ENCODE measurements at places on chromosomes 12 and 14. TPM values are rescaled to one million over a fixed set of nuclear protein-coding genes. Genes with fewer than 3 reads are reported as not detected.

TDRD9 gene
- 8.5 TPM for total RNA-seq

LRRC10 gene
- not detected for total RNA-seq

CRACR2A gene
- total RNA-seq: 7.9 TPM

DNA sequence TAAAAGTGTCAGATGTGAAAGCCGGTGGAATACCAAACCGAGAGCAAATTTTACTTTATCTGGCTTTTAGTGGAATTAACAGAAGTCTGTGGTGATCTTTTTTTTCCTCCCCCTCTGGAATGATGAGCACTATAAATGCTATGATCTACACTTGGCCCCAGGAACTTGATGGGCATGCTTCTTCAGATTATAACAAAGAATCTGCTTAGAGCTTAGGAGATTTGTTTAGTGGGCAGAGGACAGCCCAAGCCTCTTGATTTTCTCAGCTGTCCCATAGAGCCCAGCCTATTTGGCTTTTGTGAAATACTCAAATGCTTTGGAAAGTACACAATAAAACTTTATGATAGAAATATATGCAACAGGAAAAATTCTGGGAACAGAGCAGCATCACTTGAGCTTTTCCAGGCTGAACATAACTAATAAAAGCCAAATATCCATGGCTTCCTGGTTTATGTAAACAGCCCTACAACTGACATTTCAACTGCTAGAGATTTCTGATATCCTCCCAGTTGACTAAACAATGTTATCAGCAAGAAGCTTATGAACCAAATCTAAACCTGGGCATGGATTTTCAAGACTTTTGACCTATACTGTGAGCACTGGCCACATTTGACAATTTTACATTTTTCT is 149.6 kb downstream of the PLXNC1 start:
- no peak for DNase-seq

GRCh38 chr14:52240623-52241022 is 26.9 kb upstream of the PTGDR start:
- no peak for DNase-seq

- no peak for DNase-seq
Measured at GRCh38 chr14:53055003-53055402, 98.1 kb downstream of the DDHD1 start.

- no peak for DNase-seq
Measured at GRCh38 chr12:118689793-118690192, 291.5 kb upstream of the SRRM4 start.

- DNase-seq: no peak
Measured at GRCh38 chr14:102200690-102201352, 61.1 kb downstream of the WDR20 start.

DNA sequence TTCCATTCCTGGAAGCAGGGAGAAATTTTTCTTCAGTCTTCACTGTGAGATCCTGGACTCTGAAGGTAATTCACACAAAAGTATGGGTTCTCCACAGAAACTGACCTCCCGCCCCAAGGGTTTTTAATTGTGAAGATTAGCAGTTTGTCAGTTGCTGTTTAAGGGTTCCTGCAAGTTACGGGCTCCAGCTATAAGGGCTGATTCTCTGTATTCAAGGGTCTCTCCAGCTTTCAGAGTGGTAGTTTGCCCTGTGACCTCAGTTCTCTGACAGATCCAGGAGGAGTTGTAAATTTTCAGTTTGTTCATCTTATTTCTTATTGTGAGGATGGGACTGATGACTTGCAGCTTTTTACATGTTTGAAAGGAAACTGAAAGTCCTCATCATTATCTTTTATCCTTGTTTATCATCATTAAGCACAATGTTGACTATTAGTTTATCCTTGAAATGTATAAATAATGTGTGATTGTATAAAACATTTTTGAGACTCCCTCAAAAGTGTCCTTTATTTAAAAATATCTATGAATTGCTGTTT is 110.9 kb downstream of the SCAF11 start:
- DNase-seq: no peak

GRCh38 chr12:5611162-5611561 is 179.3 kb downstream of the NTF3 start:
- DNase-seq: no peak

DNA sequence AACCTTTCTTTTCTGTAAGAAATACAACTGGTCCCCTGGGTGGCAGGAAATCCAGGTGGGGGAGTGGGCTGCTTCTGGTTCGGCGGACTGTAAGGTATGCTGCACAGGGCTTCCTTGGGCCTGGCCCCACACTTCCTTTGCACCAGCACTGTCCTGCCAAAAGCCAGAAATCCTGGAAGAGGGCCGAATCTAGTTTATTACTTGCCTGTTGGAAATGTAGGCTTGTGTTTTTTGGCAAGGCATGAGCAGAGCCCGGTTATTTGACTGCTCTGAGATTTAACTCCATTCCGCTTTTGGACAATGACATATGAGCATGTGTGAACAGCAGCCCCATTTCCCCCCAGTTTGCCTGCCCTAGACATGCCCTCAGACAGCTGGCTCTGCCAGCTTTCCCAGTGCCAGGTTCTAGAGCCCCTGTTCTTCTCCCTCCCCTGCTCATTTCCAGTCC is 86.6 kb downstream of the BORCS5 start:
- no peak for DNase-seq

GRCh38 chr12:100171248-100171647 is 28.6 kb upstream of the BLTP3B start:
- no peak for DNase-seq

DNA sequence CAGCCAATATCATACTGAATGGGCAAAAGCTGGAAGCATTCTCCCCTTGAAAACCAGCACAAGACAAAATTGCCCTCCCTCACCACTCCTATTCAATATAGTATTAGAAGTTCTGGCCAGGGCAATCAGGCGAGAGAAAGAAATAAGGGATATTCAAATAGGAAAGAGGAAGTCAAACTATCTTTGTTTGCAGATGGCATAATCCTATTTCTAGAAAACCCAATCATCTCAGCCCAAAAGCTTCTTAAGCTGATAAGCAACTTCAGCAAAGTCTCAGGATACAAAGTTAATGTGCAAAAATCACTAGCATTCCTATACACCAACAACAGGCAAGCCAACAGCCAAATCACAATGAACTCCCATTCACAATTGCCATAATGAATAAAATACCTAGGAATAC is 21.0 kb upstream of the ANP32D start:
- no peak for DNase-seq

DNA sequence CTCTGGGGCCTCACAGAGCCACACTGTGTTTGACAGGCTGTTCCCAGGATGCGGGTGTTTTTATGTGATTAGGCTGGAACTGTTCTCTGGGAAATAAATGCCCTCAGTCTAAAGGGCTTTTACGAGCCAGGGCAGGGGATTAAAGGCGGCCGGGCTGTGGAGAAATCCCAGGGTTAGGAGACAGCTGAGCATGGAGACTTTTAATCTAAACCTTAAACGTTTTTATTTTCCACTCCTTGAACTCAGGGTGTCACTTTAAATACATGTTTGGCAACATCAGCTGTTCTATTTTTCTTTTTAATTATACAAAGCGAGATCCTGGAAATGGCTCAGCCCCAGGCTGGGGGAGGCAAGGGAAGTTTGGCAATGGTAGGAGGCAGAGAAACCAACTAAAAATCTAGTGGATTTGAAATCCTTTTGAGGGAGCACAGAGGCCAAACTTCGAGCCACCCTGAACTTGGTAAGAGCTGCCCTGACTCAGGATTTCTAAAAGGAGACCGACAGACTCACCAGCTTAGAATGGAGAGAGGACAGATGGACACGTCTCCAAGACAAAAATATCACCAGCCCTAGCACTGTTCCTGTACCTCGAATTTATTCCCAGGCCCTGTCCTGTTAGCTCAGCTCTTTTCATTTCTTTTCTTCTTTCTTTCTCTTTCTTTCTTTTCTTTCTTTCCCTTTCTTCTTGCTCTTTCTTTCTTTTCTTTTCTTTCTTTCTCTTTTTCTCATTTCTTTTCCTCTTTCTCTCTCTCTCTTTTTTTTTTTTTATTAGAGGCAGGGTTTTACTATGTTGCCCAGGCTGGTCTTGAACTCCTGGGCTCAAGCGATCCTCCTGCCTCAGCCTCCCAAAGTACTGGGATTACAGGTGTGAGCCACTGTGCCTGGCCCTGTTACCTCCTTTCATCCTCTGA is 15.8 kb upstream of the ORAI1 start:
- no peak for DNase-seq

- no peak for DNase-seq
Measured at GRCh38 chr12:114409852-114410600, 4.1 kb upstream of the TBX5 start.

DNA sequence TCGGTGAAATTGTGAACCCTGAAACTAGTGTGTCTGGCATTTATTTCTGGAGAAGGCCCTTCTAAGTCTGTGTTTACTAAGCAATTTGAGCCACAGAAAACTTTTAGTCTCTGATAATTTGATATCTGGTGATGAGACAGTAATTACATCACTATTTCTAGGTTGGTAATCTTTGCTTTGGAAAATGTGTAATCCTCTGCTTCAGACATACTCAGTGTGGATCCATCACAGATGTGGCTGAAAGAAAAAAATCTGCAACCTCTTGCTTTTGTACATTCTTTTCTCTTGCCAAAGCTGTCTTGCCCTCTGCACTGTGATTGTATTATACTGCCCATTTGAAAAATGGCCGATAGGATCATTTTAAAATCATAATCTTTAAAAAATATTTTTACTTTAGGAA is 78.1 kb downstream of the PELI2 start:
- DNase-seq: no peak

- DNase-seq: no peak
Measured at GRCh38 chr12:116074686-116075085, 202.8 kb downstream of the MED13L start.
